ENCODE measurements at places on chromosomes 6 and 20. TPM values are rescaled to one million over a fixed set of nuclear protein-coding genes. Genes with fewer than 3 reads are reported as not detected.

DNA sequence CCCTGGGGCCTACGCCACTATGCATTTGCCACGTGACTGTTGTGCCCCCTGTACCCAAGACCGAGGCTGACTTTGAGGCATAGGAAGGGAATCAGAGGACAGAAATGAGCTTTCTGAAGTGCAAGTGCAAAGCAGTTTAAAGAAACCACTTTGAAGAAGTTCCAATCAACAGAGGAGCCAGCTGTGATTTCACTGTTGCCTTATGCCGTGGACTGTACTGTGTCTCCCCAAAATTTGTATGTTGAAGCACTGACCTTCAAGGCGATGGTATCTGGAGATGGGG, 111.1 kb downstream of the JPH2 start:
- no peak overlapping the region for H3K27ac ChIP-seq
- H3K4me1 ChIP-seq, result peaks cover 3% of the 10 kb centered on the region
- no peak for DNase-seq
- peaks cover 21% of the 10 kb centered on the region for H3K27me3 ChIP-seq

The DNAH8 gene
- total RNA-seq, result 0.05 TPM

- peaks cover 39% of the 10 kb centered on the region for H3K36me3 ChIP-seq
- no peak overlapping the region for H3K4me3 ChIP-seq
- H3K27me3 ChIP-seq, result no peaks in the 10 kb centered on the region
- H3K4me1 ChIP-seq, result no peaks in the 10 kb centered on the region
- DNase-seq, result no peak
- no peak overlapping the region for H3K27ac ChIP-seq
Measured at GRCh38 chr6:15522026-15522425, 140.8 kb downstream of the DTNBP1 start.

DNA sequence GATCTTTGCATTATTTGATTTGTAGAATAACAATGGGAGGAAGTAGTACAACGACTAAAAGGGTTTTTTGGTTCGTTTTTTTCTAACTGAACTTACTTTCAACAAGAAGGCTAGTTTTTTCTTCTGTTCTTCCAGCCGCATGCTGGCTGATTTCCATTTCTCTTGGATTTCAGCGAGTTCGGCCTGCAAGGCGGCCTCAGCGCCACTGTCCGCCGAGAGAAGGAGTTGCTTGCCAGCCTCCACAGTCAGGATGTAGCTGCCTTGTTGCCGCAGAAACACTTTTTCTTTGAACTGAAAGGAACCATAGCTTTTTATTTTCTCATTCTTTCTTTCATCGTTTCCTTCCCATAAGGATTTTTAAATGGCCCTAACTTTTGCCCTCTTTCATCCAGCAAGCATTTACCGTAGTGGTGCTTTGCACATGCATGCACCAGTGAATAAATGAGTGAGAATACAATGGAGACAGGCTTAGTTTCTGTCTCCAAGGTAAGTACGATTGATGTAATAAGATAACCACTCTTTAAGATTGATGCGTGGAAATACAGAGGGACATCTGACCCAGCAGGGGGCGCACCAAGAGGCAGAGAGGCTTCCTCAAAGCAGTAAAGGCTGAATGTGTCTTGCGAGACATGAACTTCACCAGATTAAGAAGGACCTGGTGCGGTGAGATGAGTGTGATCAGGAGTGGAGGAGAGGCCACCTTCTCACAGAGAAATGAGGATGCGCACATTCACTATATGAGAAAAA, 398.8 kb downstream of the ESR1 start:
- no peak overlapping the region for H3K4me3 ChIP-seq
- DNase-seq, result no peak
- peaks cover 18% of the 10 kb centered on the region for H3K4me1 ChIP-seq
- no peaks in the 10 kb centered on the region for H3K27me3 ChIP-seq
- H3K27ac ChIP-seq, result no peak overlapping the region

DNA sequence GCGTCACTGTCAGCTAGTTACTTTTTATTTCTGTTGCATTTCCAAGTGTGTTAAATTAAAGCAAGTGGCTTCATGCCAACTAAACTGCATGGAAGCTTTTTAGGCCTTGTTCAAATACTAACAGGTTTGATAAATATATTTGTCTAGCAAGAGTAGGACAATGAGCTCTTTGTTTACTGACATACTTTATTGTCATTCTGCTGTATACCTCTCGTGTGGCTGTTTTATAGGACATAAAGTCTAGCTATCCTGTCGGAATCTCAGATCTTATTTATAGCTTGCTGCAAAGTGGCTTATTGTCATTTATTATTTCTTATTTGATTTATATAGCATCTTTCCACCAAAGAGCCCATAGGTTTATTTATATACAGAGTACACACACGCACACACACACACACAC, 711.1 kb downstream of the KIF16B start:
- H3K4me3 ChIP-seq, result no peak overlapping the region
- H3K4me1 ChIP-seq, result no peaks in the 10 kb centered on the region
- no peaks in the 10 kb centered on the region for H3K36me3 ChIP-seq
- no peaks in the 10 kb centered on the region for H3K27me3 ChIP-seq
- no peak for DNase-seq
- H3K27ac ChIP-seq, result no peak overlapping the region

GRCh38 chr20:51531141-51531710, 11.3 kb downstream of the NFATC2 start:
- no peaks in the 10 kb centered on the region for H3K36me3 ChIP-seq
- no peaks in the 10 kb centered on the region for H3K27me3 ChIP-seq
- H3K27ac ChIP-seq, result peak overlapping the region; percentile 24
- DNase-seq, result no peak

- no peak overlapping the region for H3K27ac ChIP-seq
- no peak for DNase-seq
- no peaks in the 10 kb centered on the region for H3K4me1 ChIP-seq
- H3K27me3 ChIP-seq, result peaks cover 20% of the 10 kb centered on the region
Measured at GRCh38 chr6:136475686-136476085, 74.5 kb downstream of the MAP7 start.

DNA sequence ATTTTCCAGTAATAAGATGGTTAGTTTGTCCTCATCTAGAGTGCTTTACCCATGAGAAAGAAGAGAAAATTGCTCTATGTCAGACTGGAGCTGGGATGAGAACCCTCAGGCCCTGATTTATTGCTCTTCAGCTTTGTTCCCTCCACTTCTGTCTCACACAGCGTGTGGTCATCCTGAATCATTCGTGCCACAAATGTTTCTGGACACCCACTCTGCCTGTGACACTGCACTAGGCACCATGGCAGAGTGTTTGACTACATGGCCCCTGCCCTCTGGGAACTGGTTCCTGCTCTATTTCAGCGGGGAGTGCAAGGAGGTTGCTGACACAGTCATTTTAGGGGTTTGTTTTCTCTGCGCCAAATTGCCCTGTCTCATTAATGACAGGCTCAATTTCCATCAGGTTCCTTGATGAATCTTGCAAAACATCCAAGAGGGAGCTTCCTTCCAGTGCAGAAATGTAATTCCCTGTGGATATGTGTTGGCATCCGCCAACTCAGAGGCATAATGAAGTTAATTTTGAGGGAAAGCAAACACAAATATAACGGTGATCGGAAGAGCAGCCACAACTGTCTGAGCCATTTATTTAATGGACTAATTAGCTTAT, 207.5 kb downstream of the CLIC5 start:
- no peak overlapping the region for H3K4me3 ChIP-seq
- H3K27me3 ChIP-seq, result no peaks in the 10 kb centered on the region
- H3K4me1 ChIP-seq, result peaks cover 8% of the 10 kb centered on the region
- no peak for DNase-seq
- no peak overlapping the region for H3K27ac ChIP-seq

All from chondrocyte (in vitro differentiated cells).